Activated CD8-positive, alpha-beta T cell treated with anti-CD3 and anti-CD28 coated beads, Interleukin-2, amount 10 ng/mL, durations not matched to agents 7 days and 5 days (primary cell): ENCODE measurements at places on chromosomes 12 and 14. TPM values are rescaled to one million over a fixed set of nuclear protein-coding genes. Genes with fewer than 3 reads are reported as not detected.

DNA sequence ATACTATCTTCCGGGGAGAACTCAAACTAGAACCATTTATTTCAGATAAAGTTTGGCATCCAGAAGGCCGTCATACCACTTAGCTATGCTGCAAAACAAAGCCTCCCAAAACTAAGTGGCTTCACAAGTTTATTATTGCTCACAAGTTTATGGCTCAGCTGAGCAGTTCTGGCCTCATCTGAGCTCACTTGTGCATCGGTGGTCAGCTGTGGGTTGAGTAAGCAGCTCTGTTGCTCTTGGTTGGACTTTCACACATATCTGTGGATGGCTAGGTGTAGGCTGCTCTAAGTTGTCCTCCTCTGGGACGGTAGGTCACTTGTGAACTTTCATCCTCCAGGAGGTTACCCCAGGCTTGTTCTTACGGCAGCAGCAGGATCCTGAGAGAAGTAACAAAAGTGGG is 162.7 kb downstream of the BTG1 start:
- no peak for DNase-seq

GRCh38 chr12:105378911-105379310 is 48.4 kb downstream of the C12orf75 start:
- DNase-seq = no peak

GRCh38 chr12:108573317-108573716 is 10.9 kb downstream of the ISCU start:
- no peak for DNase-seq

- no peak for DNase-seq
These were observed 146.6 kb downstream of the EXOC5 start for GRCh38 chr14:57122129-57122528.

DNA sequence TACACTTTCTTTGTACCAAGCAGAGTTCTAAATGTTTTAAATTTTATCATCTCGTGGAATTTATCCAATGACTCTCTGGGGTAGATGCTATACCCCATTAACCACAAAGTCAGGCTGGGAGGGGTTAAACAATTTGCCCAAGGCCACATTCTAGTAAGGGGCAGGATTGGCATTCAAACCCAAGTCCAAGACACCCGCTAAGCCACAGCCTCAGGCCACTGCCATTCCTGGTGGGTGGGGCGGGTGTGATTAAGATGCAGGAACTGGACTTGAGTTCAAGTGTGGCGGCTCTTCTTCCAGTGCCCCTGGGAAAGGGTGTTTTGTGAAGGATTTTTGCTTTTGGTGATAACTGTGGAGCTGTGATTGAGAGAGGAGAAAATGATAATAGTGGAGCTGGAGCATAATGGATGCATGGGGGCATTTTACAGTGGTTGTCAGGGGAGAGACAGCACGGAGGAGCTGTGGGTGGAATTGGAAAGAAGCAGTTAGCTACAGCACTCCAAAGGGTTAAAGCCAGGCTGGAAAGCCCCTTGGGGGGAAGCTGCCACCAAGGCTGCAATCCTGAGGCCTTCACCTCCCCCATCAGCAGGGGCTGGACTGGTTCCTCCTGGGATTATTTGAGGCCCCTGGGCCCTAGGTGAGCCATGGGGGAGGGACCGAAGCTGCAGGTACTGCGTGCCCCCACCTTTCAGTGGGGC is 1.0 kb upstream of the VRTN start:
- no peak for DNase-seq

Gene KRT77
- not detected for total RNA-seq

GRCh38 chr12:121610239-121611149 is 15.8 kb upstream of the ORAI1 start:
- no peak for DNase-seq

DNA sequence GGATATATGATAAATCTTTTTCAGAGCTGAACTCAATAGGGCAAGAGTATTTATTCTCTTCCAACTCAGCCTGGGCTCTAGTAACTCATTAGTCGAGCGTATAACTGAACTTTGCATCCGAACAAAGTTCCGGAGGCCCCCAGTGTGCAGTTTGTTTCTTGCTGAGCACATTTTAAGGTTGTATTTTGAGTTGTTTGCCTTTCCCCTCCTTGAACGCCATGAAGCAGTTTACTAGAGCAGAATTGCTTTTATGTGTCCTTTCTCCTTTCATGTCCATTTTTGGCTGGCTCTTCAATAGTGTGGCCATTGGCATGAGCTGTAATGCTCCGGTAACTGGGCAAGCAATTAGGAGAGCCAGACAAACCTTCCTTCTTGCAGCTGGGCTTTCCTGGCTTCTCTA is 105.3 kb downstream of the WIF1 start:
- no peak for DNase-seq

Gene CLECL1
- total RNA-seq = 1.3 TPM

- no peak for DNase-seq
These were observed 54.1 kb downstream of the PITPNM2 start for GRCh38 chr12:123096741-123097140.

DNA sequence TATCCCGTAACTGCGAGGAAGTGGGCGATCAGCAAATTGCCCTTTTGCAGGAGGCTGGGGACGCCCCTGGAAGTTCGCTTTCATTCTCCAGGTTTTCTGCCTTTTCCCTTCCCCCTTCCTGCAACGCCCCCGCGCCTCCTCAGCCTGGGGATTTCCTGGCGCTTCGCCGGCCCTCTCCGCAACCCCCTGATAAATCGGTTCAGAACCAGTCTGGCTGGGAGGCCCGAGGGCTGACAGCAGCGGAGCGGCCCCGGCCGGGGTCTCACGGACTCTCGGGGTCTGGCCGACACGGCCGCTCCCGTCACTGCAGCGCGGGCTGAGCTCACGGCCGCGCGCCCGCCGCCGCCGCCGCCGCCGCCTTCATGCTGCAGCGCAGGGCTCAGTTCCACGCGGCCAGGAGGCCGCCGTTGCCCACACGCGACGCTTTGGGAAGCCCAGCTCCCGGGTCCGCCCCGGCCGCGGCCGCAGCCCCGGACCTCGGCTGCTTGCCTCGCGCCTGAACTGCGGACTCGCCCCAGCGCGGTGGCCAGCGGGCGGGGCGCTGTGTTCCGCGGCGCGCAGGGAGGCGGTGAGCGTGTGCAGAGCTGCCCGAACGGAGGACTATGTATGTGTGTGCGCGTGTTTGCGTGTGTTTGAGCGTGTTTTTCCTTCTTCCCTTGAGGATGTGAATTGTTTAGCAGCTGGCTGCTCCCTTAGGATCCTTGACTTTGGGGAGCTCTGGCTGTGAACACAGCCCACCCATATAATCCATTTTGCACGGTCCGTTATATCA is at the start of gene LRFN5:
TSS of gene LRFN5 (plus strand) at position 345 of the 772 bp plus-strand sequence.
- DNase-seq = no peak

Gene WNT5B
- total RNA-seq = not detected

Gene INHBC
- total RNA-seq = not detected

GRCh38 chr14:74348735-74349463 is 628 bp downstream of the VRTN start:
- no peak for DNase-seq

Gene CMKLR1
- 0.08 TPM for total RNA-seq

DNA sequence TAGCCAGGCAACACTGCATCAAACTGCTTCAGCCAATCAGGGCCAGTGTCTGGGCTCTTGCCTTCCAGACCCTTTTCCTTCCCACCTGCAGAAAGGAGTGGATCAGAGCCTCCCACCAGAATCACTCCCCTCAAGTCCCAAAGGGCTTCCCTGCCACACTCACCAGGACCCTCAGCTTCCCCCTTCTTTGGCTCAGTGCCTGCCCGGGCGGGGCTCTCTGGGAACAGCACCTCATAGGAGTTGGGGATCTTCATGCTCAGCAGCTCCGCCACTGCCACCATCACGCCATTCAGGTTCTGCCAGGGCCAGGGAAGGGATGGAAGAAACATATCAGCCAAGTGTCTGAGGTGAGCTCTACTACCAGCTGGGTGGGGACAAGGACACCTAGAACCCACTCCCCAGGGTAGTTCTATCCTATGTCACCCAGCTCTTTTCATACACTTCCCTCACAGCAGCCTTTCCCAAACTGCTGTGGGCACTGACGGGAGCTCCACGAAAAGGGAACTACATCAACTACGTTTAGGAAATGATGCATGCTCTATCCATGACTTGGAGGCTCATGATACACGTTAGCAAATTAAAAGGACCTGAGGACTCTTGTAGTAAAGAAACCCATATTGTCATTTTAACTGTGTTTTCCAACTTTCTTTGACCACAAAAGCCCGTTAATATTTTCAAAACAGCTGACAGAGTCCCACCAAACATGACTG is 9.4 kb upstream of the PRKAG1 start:
- DNase-seq = no peak

DNA sequence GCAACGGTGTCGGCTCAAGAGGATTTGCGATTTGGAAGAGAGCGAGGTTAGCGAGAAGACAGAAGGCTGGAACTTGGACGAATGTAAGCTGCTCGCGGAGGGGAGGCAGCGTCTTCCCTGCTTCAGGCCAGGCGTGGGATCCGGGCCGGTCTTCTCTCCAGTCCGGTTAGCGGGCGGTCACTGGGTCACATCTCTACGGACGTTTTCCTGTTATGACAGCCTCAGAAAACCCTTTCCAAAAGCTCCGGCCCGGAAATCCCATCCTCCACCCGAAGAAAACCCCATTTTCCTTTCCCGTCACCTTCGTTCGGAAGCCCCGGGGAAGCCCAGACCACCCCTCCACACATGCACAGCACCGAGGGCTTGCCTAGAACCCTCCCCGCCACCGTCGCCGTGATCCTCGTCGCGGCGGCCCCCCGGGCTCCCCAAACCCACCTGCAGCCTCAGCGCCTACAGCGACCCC is 268 bp downstream of the NDUFB1 start:
- peak; percentile 50 for DNase-seq

GRCh38 chr14:92040431-92041051 is 682 bp upstream of the TRIP11 start:
- peak; percentile 35 for DNase-seq

- no peak for DNase-seq
These were observed 74.0 kb upstream of the PKP2 start for GRCh38 chr12:32970465-32971110.

- no peak for DNase-seq
These were observed 18.6 kb downstream of the PEX5 start for GRCh38 chr12:7207866-7208625.

DNA sequence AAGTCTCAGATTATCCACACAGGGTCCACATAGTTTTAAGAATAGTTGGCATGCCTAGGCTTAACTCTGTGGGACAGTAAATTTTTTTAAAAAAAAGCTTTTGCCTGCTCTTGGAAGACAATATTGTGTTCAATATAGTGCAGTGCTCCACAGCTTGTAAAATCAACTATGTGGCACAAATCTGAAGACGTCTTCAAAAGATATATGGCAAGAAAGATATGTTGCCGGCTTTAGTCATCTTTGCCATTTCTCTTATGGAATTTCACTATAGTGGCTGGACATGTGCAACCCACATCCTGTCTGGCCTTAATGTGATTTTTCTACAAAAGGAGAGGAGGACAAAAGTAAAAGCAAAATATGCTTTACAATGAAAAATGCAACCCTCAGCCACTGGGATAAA is 90.5 kb downstream of the MGST1 start:
- DNase-seq = no peak

Gene DIO2
- not detected for total RNA-seq

Gene FICD
- total RNA-seq = 4.6 TPM

Gene SYT1
- not detected for total RNA-seq

DNA sequence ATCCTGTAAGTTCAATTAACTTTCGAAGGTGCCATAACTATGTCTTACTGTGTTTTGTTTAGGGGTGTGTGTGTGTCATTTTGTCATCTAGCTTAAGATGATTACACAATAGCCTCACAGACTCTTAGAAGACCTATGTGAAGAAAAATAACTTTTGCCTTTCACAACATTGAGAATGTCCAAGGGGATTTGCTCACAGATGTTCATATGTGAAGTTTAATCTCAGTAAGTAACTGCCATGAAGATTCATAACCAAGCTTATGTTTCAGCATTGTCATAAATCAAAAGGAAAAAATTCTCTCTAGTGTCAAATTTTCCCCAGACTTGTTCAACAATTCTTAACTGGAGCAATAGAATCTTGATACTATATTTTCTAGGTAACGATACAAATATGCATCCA is 226.1 kb upstream of the PRKD1 start:
- DNase-seq = no peak

Gene MUCL1
- total RNA-seq = not detected

Gene SOX5
- not detected for total RNA-seq

GRCh38 chr12:25100194-25101091 is 94.5 kb downstream of the DNAI7 start:
- DNase-seq = no peak

DNA sequence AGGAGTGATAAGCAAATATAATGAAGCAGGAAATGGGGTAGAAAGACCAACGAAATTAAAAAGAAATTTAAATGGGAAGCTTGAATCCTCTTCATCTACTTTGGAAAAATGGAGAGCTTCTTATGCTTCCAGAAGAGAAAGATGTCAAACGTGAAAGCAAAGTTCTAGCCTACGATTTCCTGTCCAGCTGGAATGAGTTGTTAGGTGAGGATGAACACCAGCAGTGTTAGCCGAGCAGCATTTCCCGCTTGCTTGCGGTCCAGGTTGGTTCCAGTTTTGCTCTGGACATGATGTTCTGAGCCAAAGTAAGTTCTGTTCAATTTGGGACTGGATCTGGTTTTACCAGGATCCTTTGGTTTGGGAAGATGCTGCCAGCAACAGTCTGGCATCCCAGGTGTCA is 78.9 kb downstream of the DACT1 start:
- DNase-seq = no peak

Gene FZD10
- not detected for total RNA-seq

- DNase-seq = no peak
These were observed 21.1 kb upstream of the TMEM132C start for GRCh38 chr12:128245905-128246304.

Gene TMEM63C
- total RNA-seq = 0.73 TPM

GRCh38 chr14:72665259-72665658 is 228.6 kb downstream of the DPF3 start:
- no peak for DNase-seq

DNA sequence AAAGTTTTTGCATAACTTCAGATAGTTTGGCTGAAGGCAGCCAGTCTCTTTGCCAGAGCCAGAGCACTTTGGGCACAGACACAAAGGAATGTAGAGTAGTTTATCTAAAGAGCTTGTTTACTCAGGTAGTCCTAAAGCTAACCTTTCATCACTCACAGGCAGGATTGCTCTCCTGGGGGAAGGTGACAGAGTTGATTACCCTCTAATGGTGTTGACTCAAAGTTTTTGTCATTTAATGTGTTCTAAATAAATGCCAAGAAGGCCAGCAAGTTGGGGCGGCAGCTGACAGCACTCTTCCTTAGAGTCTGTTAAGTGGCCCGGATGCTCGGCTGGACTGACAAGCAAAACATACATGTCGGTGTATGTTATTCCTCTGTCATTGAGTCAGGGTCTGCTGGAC is 9.3 kb upstream of the TAS2R46 start:
- DNase-seq = no peak

Gene CAPRIN2
- 8.9 TPM for total RNA-seq

DNA sequence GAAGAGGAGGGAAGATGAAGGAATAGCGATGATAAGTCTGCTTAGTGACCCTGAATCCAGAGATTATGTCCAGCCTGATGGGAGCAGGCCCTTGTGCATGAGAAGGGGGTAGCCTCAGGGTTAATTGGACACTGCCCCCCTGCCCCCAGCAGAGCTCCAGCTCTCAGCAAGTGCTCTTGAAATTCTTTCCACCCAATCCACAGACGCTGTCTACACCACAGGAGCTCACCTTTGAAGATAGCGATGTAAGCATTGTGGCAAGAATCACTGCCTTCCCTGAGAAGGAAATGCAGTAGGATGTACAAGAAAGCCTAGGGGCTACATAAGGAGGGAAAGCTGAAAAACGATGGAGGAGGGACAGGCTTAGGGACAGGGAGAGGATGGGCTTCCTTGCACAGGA is 39.4 kb downstream of the CRACR2A start:
- peak; percentile 13 for DNase-seq
